Lower leg skin (tissue), 4 donors: ENCODE measurements at places on chromosomes 16 and 17. TPM values are rescaled to one million over a fixed set of nuclear protein-coding genes. Genes with fewer than 3 reads are reported as not detected.

DNA sequence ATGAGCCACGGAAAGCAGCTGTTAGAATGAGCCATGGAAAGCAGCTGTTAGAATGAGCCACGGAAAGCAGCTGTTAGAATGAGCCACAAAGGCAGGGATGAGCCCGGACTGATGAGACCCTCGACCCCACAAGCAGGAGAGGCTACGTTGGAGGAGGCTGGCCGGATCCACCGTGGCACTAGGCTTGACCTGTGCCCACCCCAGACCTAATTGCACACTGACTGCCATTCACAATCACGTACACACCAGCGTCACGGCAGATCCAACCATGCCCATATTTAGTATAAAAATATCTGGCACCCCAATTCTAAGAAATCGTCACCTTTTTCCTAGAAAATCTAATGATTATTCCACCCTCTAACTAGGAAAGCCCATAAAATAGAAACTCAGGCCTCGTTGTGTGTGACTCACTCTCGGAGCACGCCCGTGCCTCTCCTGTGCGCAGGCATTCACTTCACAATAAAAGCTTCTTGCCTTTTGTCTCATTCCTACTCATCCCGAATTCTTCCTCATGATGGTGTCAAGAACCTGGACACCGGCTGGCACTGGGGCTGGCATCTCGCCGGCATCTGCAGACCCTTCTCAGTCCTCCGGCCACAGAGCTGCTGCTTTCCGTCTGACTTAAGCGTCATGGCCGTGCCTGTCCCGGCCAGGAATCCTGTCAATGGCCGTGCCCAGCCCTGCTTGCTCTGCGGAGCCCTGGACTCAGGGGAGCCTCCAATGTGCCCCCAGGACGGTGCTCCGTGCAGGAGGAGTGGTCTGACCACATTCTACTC lies 5.5 kb upstream of the SECTM1 start:
- DNase-seq, result no peak

The ABCA6 gene
- 17.0 TPM for total RNA-seq

The PKMYT1 gene
- 3.5 TPM for total RNA-seq

The CES3 gene
- 1.3 TPM for total RNA-seq

GRCh38 chr16:24713379-24713778 lies 16.1 kb upstream of the TNRC6A start:
- no peak for DNase-seq

The ABCC3 gene
- 25.8 TPM for total RNA-seq

The ACSM3 gene
- total RNA-seq, result 21.5 TPM

The HSD3B7 gene
- total RNA-seq, result 29.8 TPM
